Endothelial cell (in vitro differentiated cells): ENCODE measurements at places on chromosomes 4 and X. TPM values are rescaled to one million over a fixed set of nuclear protein-coding genes. Genes with fewer than 3 reads are reported as not detected.

C4orf51 gene
- total RNA-seq = not detected

GRCh38 chr4:184447664-184448063, 26.7 kb downstream of the IRF2 start:
- DNase-seq = no peak

DNA sequence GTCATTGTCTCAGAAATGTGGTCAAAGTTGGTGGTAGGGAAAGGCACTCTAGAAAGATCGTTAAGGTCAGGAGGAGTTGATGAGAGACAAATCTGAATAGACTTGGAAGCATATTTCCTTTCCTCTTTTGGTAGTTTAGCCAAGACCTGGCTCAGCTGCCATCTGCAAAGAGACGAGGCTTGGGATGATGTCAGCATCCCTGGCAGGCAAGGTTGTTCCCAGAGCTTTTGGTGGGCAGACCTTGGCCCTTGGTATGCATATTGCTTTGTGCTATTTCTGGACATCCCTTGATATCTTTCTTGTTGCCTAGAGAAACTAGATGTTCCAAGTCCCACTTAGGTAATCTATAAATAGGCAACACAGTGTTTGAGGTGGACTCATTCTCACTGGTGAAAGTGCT, 82.4 kb upstream of the NAF1 start:
- DNase-seq = no peak

GRCh38 chr4:66842026-66842723, 703.1 kb downstream of the CENPC start:
- no peak for DNase-seq

MTMR8 gene
- 3.4 TPM for total RNA-seq

DNA sequence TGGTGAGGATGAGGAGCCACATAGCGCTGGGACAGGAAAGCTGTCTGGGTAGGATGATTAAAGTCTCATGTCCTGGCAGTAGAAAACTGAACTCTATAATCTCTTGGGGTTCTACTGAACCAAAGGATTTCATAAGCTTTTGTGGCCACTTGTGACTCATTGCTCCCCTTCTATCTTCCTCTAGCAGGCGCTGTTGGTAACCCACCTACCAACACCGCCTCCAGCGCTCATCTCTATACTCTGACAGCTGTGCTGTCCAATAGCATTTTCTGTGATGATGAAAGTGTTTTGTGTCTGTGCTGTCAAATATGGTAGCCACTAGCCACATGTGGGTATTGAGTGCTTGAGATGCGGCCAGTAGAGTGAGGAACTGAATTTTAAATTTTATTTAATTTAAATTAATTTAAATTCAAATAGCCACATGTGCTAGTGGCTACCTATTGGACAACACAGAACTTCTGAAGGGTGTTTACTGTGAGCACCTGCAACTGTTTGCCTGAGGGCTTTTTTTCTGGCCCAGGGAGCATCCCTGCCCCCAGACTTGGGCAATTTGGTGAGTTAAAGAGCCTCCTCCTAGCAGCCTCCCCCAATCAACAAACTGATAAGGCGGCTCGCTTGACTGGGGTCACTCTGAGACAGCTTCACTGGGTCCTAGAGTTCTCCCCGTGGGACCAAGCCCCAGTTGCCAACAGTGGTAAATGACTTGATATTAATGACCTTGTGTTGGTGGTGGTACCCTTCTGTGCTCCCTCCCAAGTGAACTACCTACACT, 169.2 kb upstream of the ATP6AP2 start:
- DNase-seq = no peak

GRCh38 chr4:127249767-127250108, 383.0 kb upstream of the INTU start:
- no peak for DNase-seq

DNA sequence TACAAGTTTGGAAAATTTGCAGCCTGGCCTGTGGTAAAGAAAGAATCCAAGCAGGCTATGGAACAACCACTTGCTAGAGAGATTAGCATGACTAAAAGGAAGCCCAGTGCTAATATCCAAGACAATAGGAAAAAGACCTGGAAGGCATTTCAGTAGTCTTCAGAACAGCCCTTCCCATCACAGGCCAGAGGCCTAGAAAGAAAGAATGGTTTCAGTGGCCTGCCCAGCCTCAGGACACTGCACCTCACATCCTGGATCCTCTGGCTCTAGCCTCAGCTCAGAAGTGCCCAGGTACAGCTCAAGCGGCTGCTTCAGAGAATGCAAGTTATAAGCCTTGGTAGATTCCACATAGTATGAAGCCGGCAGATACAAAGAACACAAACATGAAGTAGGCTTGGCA, 449.8 kb upstream of the AR start:
- no peak for DNase-seq

TXK gene
- 0.36 TPM for total RNA-seq

MTNR1A gene
- not detected for total RNA-seq

POU3F4 gene
- total RNA-seq = not detected

DNA sequence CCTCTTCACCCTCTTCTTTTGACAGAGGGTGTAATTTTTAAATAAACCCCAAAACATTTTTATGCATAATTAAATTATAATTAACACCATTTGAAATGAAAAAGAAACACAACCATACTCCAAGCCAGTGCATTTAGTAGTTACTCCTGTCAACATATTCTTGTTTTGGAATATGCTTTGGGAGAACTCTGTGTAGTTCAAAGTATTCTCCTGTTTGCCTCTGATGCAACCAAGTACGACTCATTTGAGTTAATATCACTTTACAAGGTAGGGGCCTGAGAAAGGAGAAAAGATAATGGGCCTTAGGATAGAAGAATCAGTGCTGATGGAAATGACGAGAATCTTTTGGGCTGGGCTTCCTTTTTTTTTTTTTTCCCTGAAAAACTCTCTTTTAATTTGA, 2.7 kb downstream of the PTPN13 start:
- DNase-seq = no peak

- DNase-seq = no peak
Observed at GRCh38 chrX:78624426-78624825, 34.7 kb downstream of the RTL3 start.

KCNIP4 gene
- total RNA-seq = 0.31 TPM

DNA sequence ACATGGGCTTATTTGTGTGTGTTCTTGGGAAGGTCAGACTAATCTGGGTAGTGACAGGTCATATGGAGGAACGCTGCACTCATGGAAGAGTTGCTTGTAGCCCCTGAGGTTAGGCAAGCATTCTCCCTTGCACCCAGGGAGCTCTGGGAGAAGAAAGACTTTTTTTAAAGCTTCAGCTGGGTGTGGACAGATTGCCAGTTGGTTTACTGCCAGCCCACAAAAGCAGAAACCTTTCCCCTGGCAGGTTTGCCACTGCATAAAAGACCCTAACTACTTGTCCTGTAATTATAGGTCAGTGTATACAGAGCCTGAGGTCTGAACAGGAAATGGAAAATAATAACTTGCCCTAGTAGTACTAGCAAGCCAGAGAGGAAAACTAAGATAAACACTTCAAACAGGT, 7.4 kb upstream of the NFKB1 start:
- DNase-seq = no peak

DNA sequence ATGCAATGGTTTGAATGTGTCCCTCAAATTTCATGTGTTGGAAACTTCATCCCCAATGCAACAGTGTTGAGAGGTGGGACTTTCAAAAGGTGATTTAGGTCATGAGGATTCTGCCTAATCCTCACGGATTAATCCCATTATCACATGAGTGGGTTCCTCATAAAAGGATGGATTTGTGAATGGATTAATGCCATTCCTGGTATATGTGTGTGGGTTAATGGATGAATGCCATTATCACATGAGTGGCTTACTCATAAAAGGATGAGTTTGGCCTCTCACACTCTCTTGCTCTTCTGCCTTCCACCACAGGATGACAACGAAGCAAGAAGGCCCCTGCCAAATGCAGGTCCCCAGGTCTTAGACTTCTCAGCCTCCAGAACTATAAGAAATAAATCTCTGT, 30.5 kb upstream of the NEUROG2 start:
- no peak for DNase-seq

ZNF81 gene
- 8.8 TPM for total RNA-seq

GRCh38 chr4:119124352-119124751, 11.3 kb upstream of the MYOZ2 start:
- no peak for DNase-seq

GRCh38 chr4:94349193-94349592, 6.6 kb upstream of the HPGDS start:
- DNase-seq = no peak

ETDA gene
- total RNA-seq = not detected

- DNase-seq = no peak
Observed at GRCh38 chr4:182530451-182530850, 287.2 kb downstream of the TENM3 start.

L1CAM gene
- 0.31 TPM for total RNA-seq

DNA sequence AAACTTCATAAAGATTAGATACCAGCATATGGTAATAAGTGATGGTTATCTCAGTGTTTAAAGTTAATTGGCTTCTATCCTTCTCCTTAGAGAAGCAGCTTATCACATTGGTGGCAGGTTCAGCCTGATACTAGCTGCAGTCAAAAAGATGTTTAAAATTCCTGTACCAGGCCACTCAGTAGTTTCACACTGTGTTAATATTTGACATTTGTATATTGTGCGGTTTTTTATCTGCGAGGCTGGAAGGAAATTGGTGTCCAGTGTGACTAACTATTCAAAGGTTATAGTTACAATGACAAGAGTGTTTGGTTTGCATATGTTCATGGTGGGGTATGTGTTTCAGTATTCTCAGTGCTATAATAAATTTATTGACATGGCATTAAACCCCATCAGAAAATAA, 27.5 kb upstream of the TBC1D8B start:
- DNase-seq = no peak

DNA sequence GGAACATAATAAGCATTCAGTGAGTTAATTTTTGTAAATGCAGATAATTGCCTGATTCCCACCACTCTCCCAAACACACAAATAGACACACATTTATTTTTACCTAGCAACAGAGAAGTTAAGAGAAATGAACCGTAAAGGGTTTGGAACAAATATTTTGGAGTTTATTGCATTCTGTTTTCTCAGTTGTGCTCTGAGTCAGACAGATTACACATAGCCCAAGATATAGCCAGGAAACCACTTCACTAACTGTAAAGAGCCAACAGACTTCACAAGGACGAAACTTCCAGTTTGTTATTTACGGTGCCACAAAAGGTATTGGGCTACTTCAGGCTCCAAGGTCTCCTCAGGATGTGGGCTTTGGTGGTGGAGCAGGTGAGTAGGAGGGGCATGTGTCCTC, 217.0 kb downstream of the BMPR1B start:
- DNase-seq = no peak

GRCh38 chr4:136203199-136203598, 1329.1 kb downstream of the PCDH18 start:
- no peak for DNase-seq

GRCh38 chrX:115047181-115047580, 29.8 kb upstream of the IL13RA2 start:
- DNase-seq = no peak

DNA sequence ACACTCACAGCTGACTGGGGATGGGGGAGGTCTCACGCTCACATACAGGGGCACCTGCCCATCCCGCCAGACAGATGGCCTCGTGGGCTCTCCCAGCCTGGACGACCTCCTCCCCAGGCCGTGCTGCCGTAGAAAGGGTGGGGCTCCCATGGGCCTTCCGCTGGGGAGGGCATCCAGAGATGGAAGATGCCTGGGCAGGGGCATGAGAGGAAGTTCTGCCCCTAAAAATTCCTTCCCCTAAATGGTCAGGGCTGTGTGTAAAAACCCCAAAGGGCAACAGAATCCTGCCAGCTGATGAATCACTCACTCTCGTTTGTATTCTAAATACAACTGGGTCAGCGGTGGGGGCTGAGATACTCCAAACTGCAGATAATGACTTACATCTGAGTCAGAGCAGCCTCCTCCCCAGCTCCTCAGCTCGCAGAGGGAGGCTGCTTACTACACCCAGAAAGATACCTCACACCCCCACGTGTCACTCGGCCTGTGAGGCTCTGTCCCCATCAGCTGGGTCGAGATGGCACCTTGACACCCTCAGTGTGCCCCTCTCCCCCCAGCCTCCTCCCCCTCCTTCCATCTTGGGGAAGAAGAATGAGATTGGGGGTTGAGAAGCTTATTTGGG, 10.1 kb downstream of the WDR1 start:
- no peak for DNase-seq

DNA sequence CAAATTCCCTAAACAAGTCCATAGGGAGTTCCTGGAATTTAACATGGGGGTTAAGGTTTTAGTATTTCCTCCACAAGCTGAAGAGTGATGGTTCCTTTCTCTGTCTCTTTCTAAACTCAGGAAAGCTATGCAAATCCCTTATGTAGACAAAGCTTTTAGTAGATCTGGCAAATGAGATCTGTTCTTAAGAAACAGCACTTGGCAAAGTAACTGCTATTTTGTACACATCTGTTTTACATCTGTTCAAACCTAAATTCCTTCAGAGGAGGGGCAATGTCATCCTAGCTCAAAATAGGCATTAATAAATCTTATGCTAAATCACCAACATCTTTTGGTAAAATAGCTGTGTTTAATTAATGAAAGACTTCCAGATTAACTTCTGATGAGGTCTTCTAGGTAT, 137.8 kb upstream of the TBC1D9 start:
- DNase-seq = no peak

GRCh38 chr4:78902298-78902697, 36.9 kb downstream of the PAQR3 start:
- DNase-seq = no peak

DNA sequence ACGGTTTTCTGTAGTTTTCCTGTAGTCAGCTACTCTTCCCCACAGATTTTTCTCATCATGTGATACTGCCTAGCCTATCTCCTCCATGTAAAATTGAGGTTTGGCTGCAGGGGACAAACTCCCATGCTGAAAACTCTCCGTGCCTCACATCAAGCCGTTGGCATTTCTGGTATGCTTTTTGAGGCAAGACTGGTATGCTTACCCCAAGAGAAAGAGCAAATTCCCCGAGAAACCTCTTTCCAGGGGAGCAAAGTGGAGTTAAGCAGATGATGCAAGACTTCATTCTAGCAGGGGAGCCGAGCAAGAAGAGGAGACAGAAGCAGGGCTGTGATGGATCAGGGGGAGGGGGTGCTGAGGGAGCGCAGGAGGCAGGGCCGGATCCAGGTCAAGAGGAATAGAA, 4.8 kb downstream of the SOWAHD start:
- no peak for DNase-seq

- no peak for DNase-seq
Observed at GRCh38 chr4:56469489-56470210, 2.2 kb downstream of the SRP72 start.

DNA sequence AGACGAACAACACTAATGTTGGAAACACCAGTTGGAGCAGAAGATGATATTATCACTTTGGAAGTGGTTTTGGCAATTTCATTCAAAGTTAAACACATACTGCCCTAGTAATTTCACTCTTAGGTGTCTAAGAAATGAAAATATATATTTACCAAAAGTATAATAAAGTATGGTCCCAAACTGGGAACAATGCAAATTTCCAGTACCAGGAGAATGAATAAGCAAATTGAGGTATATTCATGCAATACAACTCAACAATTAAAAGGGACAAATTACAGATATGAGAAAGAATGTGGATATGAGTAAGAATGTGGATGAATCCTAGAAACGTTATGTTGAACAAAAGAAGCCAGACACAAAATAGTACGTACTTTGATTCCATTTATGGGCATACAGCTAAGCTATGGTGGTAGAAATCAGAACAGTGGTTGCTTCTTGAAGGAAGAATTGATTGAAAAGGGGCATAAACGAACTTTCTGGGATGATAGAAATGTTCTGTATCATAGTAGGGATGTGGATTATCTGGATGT, 10.0 kb downstream of the ELMOD2 start:
- DNase-seq = no peak
